HuH-7.5 (cell line): ENCODE measurements at places on chromosomes 7 and 10.

DNA sequence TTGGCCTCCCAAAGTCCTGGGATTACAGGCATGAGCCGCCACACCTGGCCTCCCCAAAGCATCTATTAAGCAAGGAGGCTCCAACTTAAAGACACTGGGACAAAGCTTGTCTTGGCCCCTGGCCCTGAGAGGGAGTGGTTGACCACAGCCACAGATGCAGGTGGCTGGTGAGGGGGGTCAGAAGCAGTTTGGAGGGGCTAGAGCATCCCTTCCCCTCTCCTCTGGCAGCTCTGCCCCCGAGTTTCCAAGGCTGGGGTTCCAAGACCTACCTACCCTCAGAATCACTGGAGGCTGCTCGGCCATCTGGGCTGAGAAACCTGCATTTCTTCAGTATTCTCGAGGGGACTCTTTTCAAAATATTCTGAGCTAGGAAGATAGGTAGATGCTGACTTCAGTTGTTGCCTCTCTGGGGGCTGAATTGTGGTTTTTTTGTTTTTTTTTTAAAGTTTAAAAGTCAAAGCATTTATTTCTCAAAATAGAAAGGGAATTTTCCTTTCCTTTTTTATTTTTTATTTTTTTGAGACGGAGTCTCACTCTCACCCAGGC, 32.6 kb downstream of the DDIT4 start:
- DNase-seq: no peak

DNA sequence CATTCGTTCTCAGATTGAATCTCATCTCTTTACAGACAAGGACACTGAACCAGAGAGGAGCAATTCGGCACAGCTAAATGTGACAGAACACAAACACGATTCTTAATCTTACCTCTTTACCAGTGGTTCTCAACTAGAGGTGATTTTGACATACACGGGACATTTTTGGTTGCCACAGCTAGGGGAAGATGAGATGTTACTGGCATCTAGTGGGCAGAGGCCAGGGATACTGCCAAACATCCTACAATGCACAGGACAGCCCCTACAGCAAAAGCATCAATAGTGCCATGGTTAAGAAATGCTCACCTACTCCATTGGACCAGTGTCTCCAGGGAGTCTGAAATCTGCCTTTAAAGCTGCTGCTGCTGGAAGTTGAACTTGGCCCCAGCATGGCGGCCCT, 27.3 kb downstream of the PDE1C start:
- DNase-seq: no peak

DNA sequence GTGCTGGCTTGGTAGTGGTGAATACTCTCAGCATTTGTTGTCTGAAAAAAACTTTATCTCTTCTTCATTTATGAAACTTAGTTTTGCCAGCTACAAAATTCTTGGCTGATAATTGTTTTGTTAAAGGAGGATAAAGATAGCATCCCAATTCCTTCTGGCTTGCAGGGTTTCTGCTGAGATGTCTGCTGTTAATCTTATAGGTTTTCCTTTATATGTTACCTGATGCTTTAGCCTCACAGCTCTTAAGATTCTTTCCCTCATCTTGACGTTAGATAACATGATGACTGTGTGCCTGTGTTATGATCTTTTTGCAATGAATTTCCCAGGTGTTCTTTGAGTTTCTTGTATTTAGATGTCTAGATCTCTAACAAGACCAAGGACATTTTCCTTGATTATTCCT, 9.9 kb upstream of the MRPS33 start:
- DNase-seq: no peak

GRCh38 chr10:73446926-73447325, 13.6 kb upstream of the MSS51 start:
- DNase-seq: no peak

- no peak for DNase-seq
Observed at GRCh38 chr10:33165911-33166310, 168.6 kb downstream of the NRP1 start.
